Activated T-cell treated with anti-CD3 and anti-CD28 coated beads, Interleukin-2, amount 50 U/mL, for 24 hours (primary cell): ENCODE measurements at places on chromosomes 2 and 18.

DNA sequence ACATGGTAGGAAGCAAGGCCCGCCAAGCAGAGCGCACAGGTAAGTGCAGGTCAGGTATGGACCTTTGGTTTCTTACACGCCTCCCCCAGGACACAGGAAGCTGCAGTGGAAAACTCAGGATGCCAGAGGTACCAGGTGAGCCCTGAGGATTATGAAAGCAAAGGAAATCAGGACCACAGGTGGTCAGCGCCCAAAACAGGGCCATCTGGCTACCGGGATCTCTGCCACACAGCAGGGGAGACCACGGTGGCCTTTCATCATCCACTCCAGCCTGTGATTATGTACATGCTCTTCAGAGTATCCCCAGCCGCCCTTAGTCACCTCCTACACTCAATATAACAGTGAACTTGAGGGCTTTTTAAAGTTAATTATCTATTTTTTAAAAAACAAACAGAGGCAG is 125.5 kb upstream of the EPC2 start:
- H3K4me1 ChIP-seq: peaks cover 48% of the 10 kb centered on the region
- H3K27me3 ChIP-seq: no peaks in the 10 kb centered on the region
- DNase-seq: no peak
- H3K4me3 ChIP-seq: no peak overlapping the region
- H3K27ac ChIP-seq: no peak overlapping the region

DNA sequence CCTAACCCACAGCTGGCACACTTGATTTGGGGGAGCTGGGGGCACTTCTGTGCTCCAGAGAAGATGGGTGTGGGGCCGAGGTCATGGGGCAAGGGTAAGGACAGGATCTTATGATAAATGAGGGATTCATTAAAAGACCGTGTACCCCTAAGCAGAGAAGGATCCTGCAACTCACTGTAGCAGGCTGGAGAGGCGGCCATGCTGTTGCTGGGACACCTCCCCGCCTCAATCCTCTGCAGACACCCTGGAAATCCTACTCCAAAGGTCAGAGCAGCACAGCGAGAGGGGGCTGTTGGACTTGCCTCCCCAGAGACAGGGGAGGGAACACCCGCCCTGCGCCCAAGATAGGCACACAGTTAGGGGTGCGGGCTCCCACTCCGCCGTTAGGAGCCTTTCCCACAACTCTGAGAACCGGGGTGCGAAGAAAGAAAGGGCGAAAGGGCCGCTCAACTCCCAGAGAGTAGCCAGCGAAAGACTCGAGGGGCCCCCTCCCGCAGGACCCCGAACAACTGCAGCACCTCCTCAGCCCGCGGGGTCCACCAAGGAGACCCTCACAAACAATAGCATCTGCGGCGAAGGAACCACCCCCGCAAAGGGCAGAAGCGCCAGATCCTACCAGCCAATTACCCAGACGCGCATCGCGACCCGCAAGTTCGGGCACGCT is 1.4 kb downstream of the PARD6G start:
- peak overlapping the region; percentile 62 for H3K4me3 ChIP-seq
- DNase-seq: no peak
- no peaks in the 10 kb centered on the region for H3K36me3 ChIP-seq
- H3K27ac ChIP-seq: no peak overlapping the region
- peaks cover 7% of the 10 kb centered on the region for H3K4me1 ChIP-seq
- H3K27me3 ChIP-seq: peaks cover 80% of the 10 kb centered on the region

DNA sequence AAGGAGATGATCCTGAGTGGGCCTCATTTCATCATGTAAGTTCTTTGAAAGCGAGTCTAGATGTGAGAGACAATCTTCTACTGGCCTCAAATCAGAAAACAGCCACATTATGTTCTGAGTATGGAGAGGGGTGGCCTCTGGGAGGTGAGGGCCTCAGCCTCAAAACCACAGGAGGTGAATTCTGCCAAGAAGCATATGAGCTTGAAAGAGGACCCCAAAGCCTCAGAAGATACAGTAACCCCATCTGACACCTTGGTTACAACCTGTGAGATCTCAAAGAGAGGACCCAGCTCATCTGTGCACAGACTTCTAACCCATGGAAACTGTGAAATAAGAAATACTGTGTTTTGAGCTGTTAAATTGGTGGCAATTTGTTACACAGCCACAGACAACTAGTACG is 200.1 kb downstream of the ARHGAP15 start:
- DNase-seq: no peak
- H3K4me3 ChIP-seq: no peak overlapping the region
- no peaks in the 10 kb centered on the region for H3K27me3 ChIP-seq
- H3K27ac ChIP-seq: no peak overlapping the region
- H3K36me3 ChIP-seq: peaks cover 29% of the 10 kb centered on the region

GRCh38 chr2:72759755-72760154 is 66.1 kb downstream of the EXOC6B start:
- no peak for DNase-seq
- peaks cover 35% of the 10 kb centered on the region for H3K36me3 ChIP-seq
- no peak overlapping the region for H3K4me3 ChIP-seq
- no peak overlapping the region for H3K27ac ChIP-seq

GRCh38 chr2:46909771-46910419 is 5.7 kb downstream of the MCFD2 start:
- peak overlapping the region; percentile 71 for H3K27ac ChIP-seq
- DNase-seq: peak; percentile 48
- peaks cover 48% of the 10 kb centered on the region for H3K4me1 ChIP-seq
- no peaks in the 10 kb centered on the region for H3K27me3 ChIP-seq

- no peak overlapping the region for H3K27ac ChIP-seq
- H3K4me1 ChIP-seq: no peaks in the 10 kb centered on the region
- no peaks in the 10 kb centered on the region for H3K27me3 ChIP-seq
- no peaks in the 10 kb centered on the region for H3K36me3 ChIP-seq
- H3K4me3 ChIP-seq: no peak overlapping the region
These were observed 311.1 kb upstream of the RAB12 start for GRCh38 chr18:8298186-8298585.

DNA sequence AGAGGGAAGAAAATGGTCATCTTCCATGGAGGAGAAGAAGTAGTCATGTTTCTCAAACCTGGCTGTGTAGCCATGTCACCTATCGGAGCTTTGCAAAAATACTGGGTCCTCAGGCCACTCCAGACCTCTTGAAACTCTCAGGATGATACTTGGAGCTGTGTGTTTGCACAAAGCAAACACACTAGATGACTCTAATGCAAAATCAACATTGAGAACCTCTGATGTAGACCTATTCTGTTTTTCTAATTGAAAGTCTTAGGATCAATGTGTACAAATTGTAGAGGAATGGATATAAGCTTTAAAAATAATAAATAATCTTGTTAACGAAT is 444.3 kb downstream of the RND3 start:
- H3K4me3 ChIP-seq: no peak overlapping the region
- H3K36me3 ChIP-seq: no peaks in the 10 kb centered on the region
- no peaks in the 10 kb centered on the region for H3K27me3 ChIP-seq
- no peak overlapping the region for H3K27ac ChIP-seq

GRCh38 chr2:164538240-164538866 is 82.9 kb downstream of the GRB14 start:
- no peaks in the 10 kb centered on the region for H3K27me3 ChIP-seq
- H3K4me3 ChIP-seq: no peak overlapping the region
- H3K27ac ChIP-seq: no peak overlapping the region
- DNase-seq: no peak
- no peaks in the 10 kb centered on the region for H3K36me3 ChIP-seq
- H3K4me1 ChIP-seq: no peaks in the 10 kb centered on the region

- peaks cover 3% of the 10 kb centered on the region for H3K4me1 ChIP-seq
- no peak for DNase-seq
- no peaks in the 10 kb centered on the region for H3K36me3 ChIP-seq
- peaks cover 13% of the 10 kb centered on the region for H3K27me3 ChIP-seq
These were observed 134.7 kb downstream of the PXDN start for GRCh38 chr2:1609485-1610095.

GRCh38 chr2:94996305-94997100 is 29.0 kb upstream of the MAL start:
- H3K4me1 ChIP-seq: no peaks in the 10 kb centered on the region
- DNase-seq: no peak
- peaks cover 36% of the 10 kb centered on the region for H3K27me3 ChIP-seq
- H3K4me3 ChIP-seq: no peak overlapping the region
- H3K36me3 ChIP-seq: no peaks in the 10 kb centered on the region

DNA sequence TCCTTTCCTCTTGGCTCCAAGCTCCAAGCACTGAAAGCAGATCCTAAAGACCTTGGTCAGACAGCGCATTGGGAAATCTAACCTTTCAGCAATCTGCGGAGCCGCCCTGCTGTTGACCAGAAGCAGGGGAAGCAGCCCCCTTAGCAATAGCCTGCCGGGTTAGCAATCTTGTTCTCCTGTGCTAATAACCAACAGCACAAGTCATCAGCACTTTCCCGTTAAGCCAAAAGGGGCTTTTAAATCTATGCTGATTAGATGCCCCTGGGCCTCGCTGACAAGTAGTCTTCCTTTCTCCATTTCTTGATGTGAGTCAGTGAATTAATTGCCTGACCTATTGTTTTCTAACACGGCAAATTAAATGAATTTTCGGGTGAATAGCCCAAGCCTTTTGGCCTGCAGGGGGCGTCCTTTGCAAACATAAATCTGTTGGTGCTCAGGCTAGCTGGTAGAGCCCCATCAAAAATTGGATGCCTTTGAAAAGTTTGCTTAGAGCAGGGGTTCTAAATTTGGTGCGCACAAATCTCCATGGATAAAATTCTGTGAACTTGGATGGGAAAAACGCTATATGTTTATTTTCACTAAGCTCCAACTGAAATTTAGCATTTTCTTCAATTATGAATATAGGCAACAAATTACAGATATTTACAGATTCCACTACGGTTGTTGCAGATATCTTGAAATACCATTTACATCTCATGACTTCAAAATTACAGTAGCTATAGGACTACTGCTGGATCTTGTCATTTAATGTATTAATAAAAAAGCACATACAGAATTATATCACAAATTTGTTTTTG is 24.6 kb downstream of the MAIP1 start:
- peak; percentile 86 for DNase-seq
- no peaks in the 10 kb centered on the region for H3K27me3 ChIP-seq
- peaks cover 23% of the 10 kb centered on the region for H3K4me1 ChIP-seq

GRCh38 chr18:27848336-27848735 is 328.6 kb downstream of the CDH2 start:
- H3K4me1 ChIP-seq: no peaks in the 10 kb centered on the region
- H3K27me3 ChIP-seq: no peaks in the 10 kb centered on the region
- H3K27ac ChIP-seq: no peak overlapping the region

- DNase-seq: no peak
- H3K4me3 ChIP-seq: no peak overlapping the region
- no peak overlapping the region for H3K27ac ChIP-seq
- peaks cover 48% of the 10 kb centered on the region for H3K27me3 ChIP-seq
- H3K36me3 ChIP-seq: peaks cover 5% of the 10 kb centered on the region
These were observed 3.0 kb downstream of the ZDBF2 start for GRCh38 chr2:206277503-206277902.

DNA sequence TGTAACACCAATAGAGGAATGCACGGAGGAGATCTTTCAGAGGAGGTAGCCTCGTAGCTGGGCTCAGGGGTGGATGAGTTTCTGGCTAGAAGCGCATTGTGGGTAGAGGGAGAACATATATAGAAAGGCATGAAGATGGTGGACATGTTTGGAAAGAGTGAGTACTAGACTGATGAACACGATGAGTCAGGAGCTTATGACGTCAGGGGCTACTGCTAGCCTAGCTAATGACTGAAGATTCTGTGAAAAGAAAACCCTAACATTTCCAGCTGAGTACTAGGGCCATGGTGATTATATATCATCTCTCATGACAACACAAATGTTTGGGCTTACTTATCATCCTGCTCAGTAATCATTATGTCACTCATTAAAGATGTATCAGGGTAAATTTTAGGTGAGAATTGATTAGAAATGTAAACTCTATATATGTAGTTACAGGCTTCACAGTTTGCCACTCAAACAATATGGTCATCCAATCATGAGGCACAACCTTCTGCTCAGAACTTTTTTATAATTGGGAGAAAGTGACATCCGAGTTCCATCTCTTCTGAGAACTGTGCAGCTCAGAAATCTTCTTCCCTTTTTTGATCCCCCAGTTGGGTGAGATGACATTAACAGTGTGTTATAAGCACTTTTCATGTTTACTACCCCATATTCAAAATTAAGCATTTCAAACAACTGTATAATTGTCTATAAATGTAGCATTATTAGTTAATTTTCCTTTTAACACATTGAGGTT is 22.2 kb upstream of the IL1RN start:
- H3K4me1 ChIP-seq: peaks cover 48% of the 10 kb centered on the region
- no peaks in the 10 kb centered on the region for H3K27me3 ChIP-seq
- H3K4me3 ChIP-seq: peak overlapping the region; percentile 32
- DNase-seq: peak; percentile 35

- no peak for DNase-seq
- H3K4me3 ChIP-seq: no peak overlapping the region
- no peaks in the 10 kb centered on the region for H3K36me3 ChIP-seq
- H3K27me3 ChIP-seq: peaks cover 37% of the 10 kb centered on the region
These were observed 190.6 kb upstream of the SPRED2 start for GRCh38 chr2:65622951-65623535.

DNA sequence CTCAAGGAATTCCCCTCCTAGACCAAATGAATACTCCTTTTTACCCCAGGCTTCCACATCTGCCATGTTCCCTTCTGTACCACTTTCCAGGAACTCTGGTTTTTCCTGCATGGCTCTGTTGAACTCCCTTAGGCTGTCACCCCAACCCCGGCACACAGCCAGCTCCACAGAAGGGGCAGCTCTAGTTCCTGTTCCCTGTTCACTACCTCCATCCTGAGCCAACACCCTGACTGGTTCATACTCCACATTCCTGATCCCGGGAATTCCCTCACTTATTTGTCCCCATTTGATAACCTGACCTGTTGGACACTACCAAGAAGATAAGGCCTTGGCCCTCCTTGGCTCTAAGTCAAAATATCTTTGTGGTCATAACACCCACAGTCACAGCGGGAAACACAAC is 280.9 kb upstream of the RAB6C start:
- no peak for DNase-seq
- no peaks in the 10 kb centered on the region for H3K36me3 ChIP-seq
- no peaks in the 10 kb centered on the region for H3K27me3 ChIP-seq

- H3K27ac ChIP-seq: no peak overlapping the region
- H3K27me3 ChIP-seq: peaks cover 4% of the 10 kb centered on the region
- peak; percentile 63 for DNase-seq
- peak overlapping the region; percentile 61 for H3K4me3 ChIP-seq
- H3K36me3 ChIP-seq: no peaks in the 10 kb centered on the region
- H3K4me1 ChIP-seq: peaks cover 19% of the 10 kb centered on the region
These were observed 94.3 kb downstream of the CDCA7 start for GRCh38 chr2:173448938-173449471.

DNA sequence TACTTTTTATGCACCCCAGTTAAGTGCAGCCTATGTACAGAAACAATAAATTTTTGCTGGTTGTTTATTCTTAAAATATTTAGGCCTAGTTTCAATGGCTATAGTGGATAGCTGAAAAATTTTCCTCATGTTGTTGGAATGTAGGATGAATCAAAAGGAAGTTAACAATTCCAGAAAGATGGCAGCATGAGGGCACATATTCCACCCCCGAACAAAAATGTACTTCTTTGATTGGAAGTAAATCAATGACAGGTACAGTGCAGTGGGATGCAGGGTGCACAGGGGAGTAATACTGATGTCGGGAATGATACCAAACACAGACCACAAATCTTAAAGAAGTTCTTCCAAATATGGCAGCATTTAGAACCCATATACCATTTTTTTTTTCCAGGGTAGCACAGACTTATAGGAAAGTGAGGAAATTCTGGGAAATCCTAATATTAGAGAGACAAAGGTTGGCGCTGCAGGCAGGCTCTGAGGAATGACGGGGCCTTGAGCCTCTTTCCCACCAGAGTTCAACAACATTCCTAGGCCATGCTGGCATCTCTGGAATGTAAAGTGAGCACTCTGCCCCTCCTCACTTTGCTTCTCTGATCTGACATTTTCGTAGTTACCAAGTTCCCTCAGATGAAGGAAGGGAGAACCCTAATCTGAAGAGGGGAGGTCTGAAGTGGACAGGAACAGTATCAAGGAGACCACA is 36.6 kb upstream of the IKZF2 start:
- H3K27me3 ChIP-seq: no peaks in the 10 kb centered on the region
- DNase-seq: no peak
- no peaks in the 10 kb centered on the region for H3K36me3 ChIP-seq
